ENCODE measurements at places on chromosomes 11 and 22.

- DNase-seq: no peak
Observed at GRCh38 chr11:6828103-6828502, 17.4 kb upstream of the OR10A5 start.

DNA sequence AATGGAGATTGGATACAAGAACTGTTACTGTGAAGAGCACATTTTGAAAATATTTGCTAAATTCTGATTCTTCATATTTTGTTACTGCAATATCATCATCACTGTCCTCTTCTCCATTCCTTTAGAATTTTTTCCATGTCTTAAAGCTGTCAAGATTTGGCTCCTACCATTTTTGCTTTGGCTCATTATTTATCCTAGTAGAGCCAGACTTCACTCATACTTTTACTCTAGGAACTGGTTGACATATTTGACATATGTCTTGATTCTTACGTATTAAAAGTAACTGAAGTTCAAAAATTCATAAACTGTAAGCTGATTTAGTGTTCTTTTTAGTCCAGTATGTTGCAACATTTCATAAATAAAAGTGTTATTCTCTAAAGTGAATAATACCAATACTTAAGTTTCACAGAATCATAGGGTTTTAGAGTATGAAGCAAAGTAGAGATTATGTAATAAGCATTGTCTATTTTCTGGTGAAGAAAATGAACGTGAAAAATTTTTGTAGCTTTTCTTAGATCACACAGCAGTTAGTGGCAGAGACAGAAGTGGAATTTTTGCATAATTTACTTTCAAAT, 225.6 kb downstream of the TMEM135 start:
- no peak for DNase-seq

DNA sequence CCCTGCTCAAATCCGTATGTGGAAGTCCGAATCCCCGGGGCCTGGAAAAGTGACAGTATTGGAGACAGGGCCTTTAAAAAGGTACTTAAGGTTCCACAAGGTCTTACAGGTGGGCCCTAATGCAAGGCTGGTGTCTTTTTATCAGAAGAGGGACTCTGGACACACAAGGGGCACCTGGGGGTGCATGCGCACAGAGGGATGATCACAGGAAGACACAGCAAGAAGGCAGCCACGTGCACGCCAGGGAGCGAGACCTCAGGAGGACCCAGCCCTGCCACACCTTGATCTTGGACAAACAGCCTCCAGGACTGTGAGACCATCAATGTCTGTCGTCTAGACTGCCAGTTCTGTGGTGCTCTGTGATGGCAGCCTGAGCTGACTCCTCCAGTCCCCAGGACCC, 96.5 kb downstream of the SHANK2 start:
- no peak for DNase-seq

DNA sequence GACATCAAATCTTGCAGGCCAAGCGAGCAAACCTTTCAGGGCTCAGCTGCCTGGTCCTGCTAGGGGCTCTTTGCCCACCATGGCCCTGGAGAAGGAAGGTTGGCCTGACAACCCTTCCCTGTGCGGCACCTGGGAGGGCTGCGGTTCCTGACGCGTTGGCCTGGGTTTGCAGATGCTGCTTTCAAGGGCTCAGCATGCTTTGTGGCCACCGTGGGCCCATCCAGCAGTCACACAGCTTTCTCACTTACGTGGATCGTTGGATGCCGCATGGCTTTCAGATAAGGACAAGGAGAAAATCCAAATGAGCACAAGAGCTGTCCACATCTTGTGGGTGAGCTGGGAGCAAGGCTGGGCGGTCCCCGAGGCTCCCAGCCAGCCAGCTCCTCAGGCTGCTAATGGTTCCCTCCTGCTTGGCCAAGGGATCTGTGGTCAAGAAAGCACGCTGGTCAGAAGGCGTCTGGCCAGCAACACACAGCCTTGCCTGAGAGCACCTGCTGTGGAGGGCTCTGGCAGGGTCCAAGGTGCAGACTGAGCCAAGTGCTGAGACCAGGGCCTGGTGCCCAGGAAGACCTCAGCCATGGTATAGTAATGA, 8.2 kb downstream of the C11orf24 start:
- no peak for DNase-seq

DNA sequence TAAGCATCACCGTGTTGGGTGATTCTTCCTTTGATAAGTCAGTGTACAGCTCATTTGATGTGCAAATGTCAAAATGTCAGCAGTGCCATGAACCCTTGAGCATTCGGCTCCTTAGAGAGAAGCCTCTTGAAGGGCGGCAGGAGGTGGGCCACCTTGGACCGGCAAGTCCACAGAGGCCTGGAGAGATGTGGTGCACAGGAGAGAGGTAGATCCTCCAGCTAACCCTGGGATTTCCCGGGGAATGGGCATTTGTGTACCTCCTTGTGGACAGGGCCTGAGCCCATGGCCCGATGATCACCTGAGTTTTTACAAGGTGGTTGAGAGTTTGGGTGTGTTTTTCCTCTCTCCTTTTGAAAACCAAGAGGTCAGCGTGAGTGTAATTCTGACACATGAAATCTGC, 133.2 kb upstream of the RCN1 start:
- no peak for DNase-seq

DNA sequence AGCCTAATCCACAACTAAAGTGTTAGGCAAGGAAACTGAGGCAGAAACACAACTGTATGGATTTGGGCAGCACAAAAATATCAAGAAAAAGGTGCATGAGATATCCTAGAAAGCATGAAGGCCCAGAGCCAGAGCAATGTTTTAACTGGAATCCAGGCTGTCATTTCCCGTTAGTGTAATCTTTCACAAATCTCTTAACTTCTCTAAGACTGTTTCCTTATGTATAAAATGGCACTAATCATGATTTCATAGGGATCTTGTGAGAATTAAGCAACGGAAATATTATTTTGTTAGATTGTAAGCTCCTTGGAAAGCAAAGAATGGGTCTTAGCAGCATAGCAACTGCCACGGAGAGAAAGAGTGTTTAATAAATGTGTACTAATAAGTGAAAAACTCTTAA, 14.7 kb upstream of the SYTL2 start:
- no peak for DNase-seq

GRCh38 chr22:48659404-48659996, 1168.2 kb downstream of the BRD1 start:
- DNase-seq: no peak
